ENCODE measurements at places on chromosomes 7 and 10.
A peak's percentile ranks its signal among the peaks of the same experiment; 100 is the strongest.

- no peaks in the 10 kb centered on the region for H3K4me1 ChIP-seq
- H3K36me3 ChIP-seq = no peaks in the 10 kb centered on the region
- H3K27ac ChIP-seq = no peak overlapping the region
- no peaks in the 10 kb centered on the region for H3K27me3 ChIP-seq
- no peak for DNase-seq
Observed at GRCh38 chr7:120218712-120219111, 54.3 kb upstream of the KCND2 start.

GRCh38 chr10:78936412-78937342 lies 132.1 kb upstream of the ZMIZ1 start:
- H3K36me3 ChIP-seq = no peaks in the 10 kb centered on the region
- DNase-seq = no peak
- H3K4me3 ChIP-seq = no peak overlapping the region
- H3K27me3 ChIP-seq = no peaks in the 10 kb centered on the region
- H3K27ac ChIP-seq = peak overlapping the region; percentile 78

- H3K27me3 ChIP-seq = peaks cover 93% of the 10 kb centered on the region
- peak overlapping the region; percentile 58 for H3K27ac ChIP-seq
Observed at GRCh38 chr7:2523941-2524807, 4.6 kb downstream of the LFNG start.

DNA sequence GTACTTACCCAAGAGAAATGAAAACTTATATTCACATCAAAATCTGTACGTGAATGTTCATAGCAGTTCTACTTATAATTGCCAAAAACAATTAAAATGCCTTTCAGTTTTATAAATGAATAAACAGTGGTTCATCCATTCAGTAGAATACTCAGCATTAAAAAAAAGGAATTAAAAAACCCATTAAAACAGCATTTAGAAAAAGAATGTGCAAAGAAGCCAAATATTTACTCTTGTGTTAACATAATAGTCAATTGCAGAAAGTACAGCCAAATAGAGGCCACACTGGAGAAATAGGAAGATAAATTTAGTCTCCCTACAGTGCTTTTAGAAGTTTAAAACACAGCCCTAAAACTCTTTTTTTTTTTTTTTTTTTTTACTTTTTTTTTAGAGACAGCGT lies 54.6 kb downstream of the MYO3A start:
- H3K4me1 ChIP-seq = no peaks in the 10 kb centered on the region
- no peak overlapping the region for H3K27ac ChIP-seq
- H3K4me3 ChIP-seq = no peak overlapping the region
- no peaks in the 10 kb centered on the region for H3K27me3 ChIP-seq
- H3K36me3 ChIP-seq = no peaks in the 10 kb centered on the region
- no peak for DNase-seq

DNA sequence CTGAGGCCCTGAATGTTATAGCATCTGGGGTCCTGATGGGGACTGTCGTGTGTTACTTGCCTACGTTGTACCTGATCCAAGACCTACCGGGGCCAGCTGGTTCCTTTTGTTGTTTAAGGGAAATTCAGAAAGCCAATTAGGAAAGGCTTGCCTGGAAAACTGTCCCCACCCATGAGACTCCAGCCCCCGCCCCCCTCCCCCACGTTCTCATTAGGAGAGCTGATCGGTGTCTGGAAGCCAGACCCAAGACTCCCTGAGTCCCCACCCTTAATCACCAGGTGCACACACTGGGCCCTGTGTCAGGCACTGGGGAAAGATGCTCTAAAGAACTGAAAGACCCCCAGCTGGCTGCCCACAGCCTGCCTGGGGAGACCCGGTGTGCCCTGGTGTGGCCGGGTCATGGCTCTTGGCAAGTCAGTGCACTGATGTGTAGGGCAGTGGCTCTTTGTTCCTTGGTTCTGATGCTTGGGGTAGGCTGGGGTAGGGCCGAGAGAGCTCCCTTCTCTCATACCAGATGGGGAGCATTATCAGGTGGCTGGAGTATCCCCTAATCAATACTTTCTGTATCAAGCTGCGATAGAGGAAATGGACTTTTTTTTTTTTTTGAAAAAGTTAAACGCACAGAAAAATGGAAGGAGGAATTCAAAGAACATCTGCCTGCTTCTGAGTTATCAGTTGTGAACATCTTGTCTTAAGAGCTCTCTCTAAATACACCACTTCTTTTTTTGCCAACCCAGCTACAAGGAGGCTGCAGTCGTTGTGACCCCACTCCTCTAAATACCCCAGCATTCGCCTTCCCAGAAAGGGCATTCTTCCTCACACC lies 16.9 kb downstream of the TSPAN15 start:
- H3K4me1 ChIP-seq = peaks cover 69% of the 10 kb centered on the region
- H3K36me3 ChIP-seq = no peaks in the 10 kb centered on the region
- H3K27ac ChIP-seq = peak overlapping the region; percentile 89
- H3K27me3 ChIP-seq = no peaks in the 10 kb centered on the region
- DNase-seq = no peak
- H3K4me3 ChIP-seq = no peak overlapping the region

DNA sequence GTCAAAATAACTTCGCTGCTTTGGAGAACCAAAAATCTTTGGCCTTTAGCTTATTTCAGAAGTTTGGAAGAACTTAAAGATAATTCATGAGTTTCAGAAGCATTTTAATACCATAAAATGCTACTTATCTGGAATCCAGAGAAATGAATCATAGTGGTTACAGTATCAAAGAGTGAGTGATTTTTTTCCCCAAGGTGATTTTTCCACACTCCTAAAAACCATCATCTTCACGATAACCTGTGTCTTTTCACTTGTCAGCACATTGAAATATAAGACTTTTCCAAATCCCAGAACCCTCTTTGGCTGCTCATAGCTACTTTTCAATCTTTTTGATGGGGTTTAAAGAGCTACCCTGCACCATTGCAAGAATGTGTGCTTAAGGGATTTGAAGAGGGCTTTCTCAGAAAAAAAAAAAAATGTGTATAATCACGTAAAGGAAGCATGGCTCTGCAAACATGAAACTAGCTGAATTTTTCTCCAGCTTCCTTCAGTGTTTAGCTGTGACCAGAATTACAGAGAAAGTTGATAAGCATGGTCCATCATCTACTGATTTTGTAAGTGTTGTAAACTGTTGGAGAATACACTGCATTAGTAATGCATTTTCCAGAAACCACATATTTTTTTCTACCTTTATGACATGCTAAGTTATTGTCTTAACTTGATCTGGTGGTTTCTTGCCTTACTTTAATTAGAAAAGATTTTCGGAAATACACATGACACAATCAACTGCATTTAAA lies 134.9 kb downstream of the BICC1 start:
- H3K27ac ChIP-seq = no peak overlapping the region
- H3K4me1 ChIP-seq = peaks cover 12% of the 10 kb centered on the region
- no peaks in the 10 kb centered on the region for H3K27me3 ChIP-seq
- DNase-seq = no peak
- no peaks in the 10 kb centered on the region for H3K36me3 ChIP-seq

GRCh38 chr7:5177060-5177459 lies 13.0 kb upstream of the WIPI2 start:
- peaks cover 9% of the 10 kb centered on the region for H3K4me1 ChIP-seq
- no peaks in the 10 kb centered on the region for H3K36me3 ChIP-seq
- no peak overlapping the region for H3K27ac ChIP-seq
- H3K4me3 ChIP-seq = no peak overlapping the region

- peak overlapping the region; percentile 23 for H3K27ac ChIP-seq
- H3K4me3 ChIP-seq = no peak overlapping the region
- no peaks in the 10 kb centered on the region for H3K4me1 ChIP-seq
- H3K27me3 ChIP-seq = no peaks in the 10 kb centered on the region
- no peaks in the 10 kb centered on the region for H3K36me3 ChIP-seq
Observed at GRCh38 chr10:45404770-45405120, 30.7 kb downstream of the ALOX5 start.

GRCh38 chr10:108787932-108788331 lies 1135.4 kb downstream of the XPNPEP1 start:
- no peaks in the 10 kb centered on the region for H3K27me3 ChIP-seq
- no peak overlapping the region for H3K4me3 ChIP-seq
- H3K36me3 ChIP-seq = no peaks in the 10 kb centered on the region
- H3K4me1 ChIP-seq = no peaks in the 10 kb centered on the region
- no peak overlapping the region for H3K27ac ChIP-seq

- no peak for DNase-seq
- H3K27ac ChIP-seq = no peak overlapping the region
- no peaks in the 10 kb centered on the region for H3K27me3 ChIP-seq
- H3K36me3 ChIP-seq = no peaks in the 10 kb centered on the region
- no peak overlapping the region for H3K4me3 ChIP-seq
Observed at GRCh38 chr10:117239721-117240620, 943 bp upstream of the SLC18A2 start.

DNA sequence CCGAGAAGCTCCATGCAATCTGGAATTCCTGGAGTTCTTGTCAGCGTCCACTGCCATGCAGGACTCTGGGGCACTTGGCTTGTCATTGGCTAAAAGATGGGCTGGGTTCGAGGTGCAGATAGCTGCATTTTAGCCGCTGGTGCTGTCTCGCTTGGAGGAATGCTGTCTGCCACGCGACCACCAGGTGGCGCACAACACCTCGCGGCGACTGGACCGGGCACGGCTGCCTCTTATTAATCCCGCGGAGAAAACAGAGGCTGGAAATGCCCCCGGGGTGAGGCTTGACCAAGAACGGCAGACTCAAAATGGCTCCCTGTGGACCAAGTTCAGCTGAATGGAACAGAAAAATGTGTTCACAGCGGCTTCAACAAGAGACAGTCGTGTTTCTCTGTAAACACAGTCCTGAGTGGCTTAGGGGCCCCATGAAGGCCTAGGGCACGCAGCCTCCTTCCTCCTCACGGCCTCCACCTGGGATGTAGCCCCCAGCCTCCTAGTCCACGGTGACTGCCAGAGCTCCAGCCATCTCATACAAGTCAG lies 46.2 kb downstream of the AOC1 start:
- no peaks in the 10 kb centered on the region for H3K27me3 ChIP-seq
- DNase-seq = peak; percentile 95
- H3K36me3 ChIP-seq = no peaks in the 10 kb centered on the region
- H3K27ac ChIP-seq = no peak overlapping the region
- H3K4me3 ChIP-seq = no peak overlapping the region

- no peaks in the 10 kb centered on the region for H3K36me3 ChIP-seq
- DNase-seq = no peak
- H3K27me3 ChIP-seq = no peaks in the 10 kb centered on the region
Observed at GRCh38 chr7:101018271-101019167, 1.4 kb upstream of the MUC17 start.

- H3K36me3 ChIP-seq = peaks cover 75% of the 10 kb centered on the region
- H3K4me3 ChIP-seq = no peak overlapping the region
- no peaks in the 10 kb centered on the region for H3K27me3 ChIP-seq
- DNase-seq = no peak
Observed at GRCh38 chr10:1116051-1116450, 59.9 kb downstream of the WDR37 start.

DNA sequence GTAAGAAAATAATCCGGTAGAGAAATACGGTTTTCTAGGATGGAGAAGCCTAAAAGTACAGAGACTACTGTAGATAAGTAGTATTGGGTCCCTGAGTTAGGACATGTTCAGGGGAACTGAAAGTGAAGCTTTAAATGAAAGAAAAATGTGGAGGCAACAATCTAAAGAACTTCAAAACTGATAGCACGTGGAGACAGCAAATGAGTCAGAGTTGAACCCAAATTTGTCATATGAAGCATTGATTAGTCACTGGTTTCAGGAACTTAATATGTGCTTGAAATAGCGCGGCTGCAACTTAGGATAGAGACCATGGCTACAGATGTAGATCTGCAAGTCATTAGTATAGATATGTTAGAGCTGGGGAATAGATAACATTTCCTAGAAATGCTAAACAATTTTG lies 1138.6 kb upstream of the SORCS1 start:
- DNase-seq = no peak
- H3K27me3 ChIP-seq = no peaks in the 10 kb centered on the region
- no peak overlapping the region for H3K27ac ChIP-seq
- H3K4me1 ChIP-seq = no peaks in the 10 kb centered on the region

DNA sequence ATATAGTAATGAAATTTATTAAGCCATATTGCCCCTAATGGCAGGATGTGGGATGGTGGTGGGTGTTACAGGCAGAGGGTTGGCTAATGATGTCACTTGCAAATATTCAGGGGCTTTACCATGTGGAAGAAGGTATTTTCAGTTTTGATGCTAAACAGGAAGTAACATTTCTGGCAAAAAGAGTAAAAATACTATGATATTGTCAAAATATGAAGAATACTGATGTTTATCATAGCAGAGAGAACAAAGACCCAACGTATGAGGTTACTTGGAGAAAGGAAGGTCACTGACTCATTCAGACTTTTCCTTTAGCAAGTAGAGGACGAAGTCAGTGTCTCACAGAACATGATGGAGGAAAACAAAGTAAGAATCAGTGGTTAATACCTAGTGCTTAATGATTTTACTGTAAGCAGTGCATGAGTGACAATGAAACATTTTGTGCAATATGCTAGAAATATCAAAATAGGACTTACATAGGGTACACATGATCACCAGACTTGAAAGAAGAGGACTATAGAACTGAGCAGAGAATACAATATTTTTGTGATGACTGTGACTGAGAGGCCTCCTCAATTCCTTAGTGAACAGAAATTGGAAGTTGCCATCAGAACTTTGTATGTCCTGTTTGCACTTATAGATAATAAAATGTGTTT lies 89.7 kb upstream of the STEAP4 start:
- H3K27ac ChIP-seq = no peak overlapping the region
- DNase-seq = no peak
- H3K27me3 ChIP-seq = no peaks in the 10 kb centered on the region
- H3K36me3 ChIP-seq = no peaks in the 10 kb centered on the region
- no peak overlapping the region for H3K4me3 ChIP-seq

DNA sequence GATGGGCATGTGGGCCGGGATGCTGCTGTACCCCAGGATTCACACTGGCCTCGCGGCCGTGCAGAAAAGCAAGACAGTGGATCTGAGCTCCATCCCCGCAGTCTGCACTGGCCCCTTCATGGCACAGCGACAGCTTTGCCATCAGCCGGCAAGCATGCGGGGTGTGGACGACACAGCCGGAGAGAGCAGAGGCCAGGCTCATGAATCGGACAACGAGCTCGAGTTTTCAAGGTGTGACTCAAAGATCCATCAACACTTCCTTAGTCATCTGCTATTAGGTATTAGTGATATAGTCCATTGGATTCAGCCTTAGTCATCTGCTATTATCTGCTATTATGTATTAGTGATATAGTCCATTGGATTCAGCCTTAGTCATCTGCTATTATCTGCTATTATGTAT lies 254.7 kb downstream of the KLF6 start:
- H3K4me1 ChIP-seq = peaks cover 38% of the 10 kb centered on the region
- H3K27ac ChIP-seq = no peak overlapping the region
- H3K27me3 ChIP-seq = no peaks in the 10 kb centered on the region

GRCh38 chr10:36248304-36248981 lies 606.3 kb upstream of the FZD8 start:
- H3K27ac ChIP-seq = no peak overlapping the region
- DNase-seq = no peak
- no peaks in the 10 kb centered on the region for H3K27me3 ChIP-seq
- H3K36me3 ChIP-seq = no peaks in the 10 kb centered on the region
- H3K4me1 ChIP-seq = peaks cover 10% of the 10 kb centered on the region
- H3K4me3 ChIP-seq = no peak overlapping the region

DNA sequence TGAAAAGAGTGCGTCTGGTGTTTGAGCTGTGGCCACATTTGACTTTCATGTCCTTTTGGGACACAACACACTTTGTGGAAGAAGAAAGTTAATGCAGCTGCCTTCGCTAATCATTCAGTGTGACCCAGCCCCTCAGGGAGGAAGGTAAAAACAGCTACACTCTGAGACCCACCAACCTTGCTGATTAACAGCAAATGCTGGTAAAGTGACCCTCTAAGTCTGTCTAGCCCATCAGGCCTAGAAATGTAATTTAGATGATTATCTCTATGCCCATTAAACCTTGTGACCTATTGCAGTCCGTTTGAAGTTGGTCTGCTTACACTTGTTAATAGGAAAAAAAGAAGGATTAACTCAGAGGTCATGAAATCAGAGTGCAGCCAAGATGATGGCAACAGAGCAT lies 161.9 kb upstream of the WNT16 start:
- no peaks in the 10 kb centered on the region for H3K36me3 ChIP-seq
- no peak overlapping the region for H3K27ac ChIP-seq
- H3K4me3 ChIP-seq = no peak overlapping the region

Measured in esophagus muscularis mucosa (tissue), 4 donors.